ENCODE measurements at places on chromosomes 12 and 14.

DNA sequence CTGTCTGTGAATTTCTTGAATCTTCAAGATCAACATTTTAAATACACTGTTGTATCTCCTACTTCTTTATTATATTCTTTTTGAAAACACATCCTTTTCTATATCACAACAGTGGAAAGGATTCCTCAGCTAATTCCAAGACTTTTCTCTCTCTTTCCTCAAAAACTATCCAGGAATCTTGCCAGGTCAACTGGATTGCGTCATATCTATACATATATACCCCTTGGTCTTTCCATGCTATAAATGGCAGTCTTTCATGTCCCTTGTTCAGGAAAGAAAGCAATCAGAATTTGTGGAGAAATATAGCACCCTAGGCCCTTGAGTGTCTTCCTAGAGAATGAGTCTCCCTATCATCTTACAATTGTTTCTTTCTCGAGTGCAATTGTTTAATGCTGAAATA, 149.0 kb downstream of the KCNA5 start:
- no peak for DNase-seq

- no peak for DNase-seq
These were observed 59.4 kb downstream of the ITPK1 start for GRCh38 chr14:93056166-93056839.

DNA sequence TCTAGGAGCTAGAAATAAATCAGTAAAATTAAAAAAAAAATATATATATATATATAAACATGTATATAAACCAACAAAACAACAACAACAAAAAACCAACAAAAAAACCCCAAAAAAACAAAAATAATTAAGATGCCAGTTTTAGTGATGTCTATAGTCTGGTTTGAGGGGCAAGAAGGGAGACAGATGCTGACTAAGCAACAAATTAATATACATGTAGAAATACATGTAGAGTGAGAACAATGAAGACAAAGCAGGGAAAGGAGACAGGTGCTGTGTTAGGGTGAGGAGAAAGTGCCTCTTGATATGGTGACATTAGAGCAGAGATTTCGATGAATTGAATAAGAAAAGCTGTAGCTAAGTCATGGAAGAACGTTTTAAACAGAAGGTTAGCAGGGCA, 477.9 kb downstream of the APAF1 start:
- no peak for DNase-seq

DNA sequence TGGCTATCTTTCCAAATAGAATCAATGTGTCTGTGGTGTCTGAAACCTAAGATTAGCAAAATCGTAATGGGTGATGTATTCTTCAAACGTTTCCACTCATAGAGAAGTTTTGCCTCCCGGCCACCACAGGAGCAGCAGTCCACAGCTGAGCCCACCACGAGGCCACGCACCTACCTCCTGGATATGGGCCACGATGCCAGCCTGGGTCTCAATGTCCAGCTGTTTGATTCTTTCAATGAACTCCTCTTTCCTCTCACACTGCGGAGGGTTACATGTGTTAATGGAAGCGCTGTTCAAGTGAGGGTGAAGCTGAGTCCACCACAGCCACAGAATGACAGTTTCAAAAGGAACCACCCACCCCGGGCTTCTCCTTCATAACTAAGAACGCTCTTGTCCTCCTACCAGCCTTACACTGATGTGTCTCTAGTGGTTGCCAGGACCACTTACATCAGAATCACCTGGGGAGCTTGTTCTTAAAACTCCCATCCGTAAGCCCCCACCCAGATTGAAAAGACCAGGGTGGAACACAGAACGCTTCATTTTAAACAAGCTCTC, 75.3 kb downstream of the CCDC88C start:
- no peak for DNase-seq

DNA sequence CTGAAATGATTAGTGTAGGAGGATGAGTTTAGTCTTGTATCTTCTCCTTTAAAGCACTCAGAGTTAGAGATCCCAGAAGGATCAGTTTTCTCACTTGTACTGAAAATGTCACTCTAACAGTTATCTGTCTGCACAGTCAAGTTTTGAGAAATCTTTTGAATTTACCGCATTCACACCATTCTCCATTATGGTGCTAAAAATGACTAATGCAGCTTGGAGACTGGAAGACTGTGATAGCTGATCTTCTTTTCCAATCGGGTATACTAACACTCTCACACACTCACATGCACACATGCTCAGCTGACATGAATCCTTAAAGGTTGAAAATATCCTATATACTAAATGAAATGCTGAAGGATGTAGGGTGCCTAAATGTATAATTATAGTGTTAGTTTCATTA, 65.8 kb downstream of the SLC15A5 start:
- no peak for DNase-seq

- DNase-seq, result no peak
These were observed 18.9 kb upstream of the TOMM20L start for GRCh38 chr14:58376791-58377190.

- no peak for DNase-seq
These were observed 24.2 kb downstream of the SYNJ2BP start for GRCh38 chr14:70392676-70393075.

Measured in mucosa of gallbladder (tissue), 1 donor.